ENCODE measurements at places on chromosomes 1 and 21.

- DNase-seq: peak; percentile 68
Observed at GRCh38 chr1:227318853-227319607, 738 bp upstream of the CDC42BPA start.

- DNase-seq: peak; percentile 64
Observed at GRCh38 chr1:53172426-53173128, 24.0 kb upstream of the CPT2 start.

- no peak for DNase-seq
Observed at GRCh38 chr21:37257967-37258877, 8.9 kb downstream of the VPS26C start.

DNA sequence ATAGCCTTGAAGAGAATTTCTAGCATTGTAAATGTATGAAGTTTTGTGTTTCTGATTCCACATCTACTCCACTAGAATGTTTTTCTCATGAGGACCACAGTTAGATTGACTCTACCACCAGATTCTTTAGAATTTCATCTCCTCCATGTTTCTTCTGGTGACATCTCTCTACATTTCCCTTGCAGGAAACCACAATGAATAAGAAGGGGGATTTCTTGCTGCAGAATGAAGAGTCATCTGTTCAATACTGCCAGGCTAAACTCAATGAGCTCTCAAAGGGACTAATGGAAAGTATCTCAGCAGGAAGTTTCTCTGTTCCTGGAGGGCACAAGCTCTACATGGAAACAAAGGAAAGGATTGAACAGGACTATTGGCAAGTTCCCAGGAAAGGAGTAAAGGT, 18.6 kb downstream of the GBP6 start:
- peak; percentile 89 for DNase-seq

- DNase-seq: peak; percentile 54
Observed at GRCh38 chr1:158002022-158002630, 8.7 kb downstream of the KIRREL1 start.

DNA sequence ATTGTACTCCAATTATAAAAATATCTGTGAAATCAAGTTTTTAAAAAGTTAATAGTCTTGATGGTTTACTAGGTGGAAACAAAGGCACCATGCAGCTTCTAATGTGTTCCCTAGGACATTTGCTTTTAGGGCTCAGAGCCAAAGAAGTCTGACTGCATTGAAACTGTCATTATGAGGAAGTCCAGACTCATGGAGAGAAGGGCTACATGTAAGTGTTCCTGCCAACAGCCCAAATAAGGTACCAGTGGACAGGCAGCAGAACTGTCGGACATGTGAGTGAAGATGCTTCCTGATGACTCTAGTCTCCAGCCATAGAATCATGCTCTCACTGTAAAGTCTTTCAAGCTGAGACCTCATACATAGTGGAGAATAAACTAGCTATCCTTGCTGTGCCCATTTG, 287.6 kb downstream of the AKT3 start:
- DNase-seq: no peak

DNA sequence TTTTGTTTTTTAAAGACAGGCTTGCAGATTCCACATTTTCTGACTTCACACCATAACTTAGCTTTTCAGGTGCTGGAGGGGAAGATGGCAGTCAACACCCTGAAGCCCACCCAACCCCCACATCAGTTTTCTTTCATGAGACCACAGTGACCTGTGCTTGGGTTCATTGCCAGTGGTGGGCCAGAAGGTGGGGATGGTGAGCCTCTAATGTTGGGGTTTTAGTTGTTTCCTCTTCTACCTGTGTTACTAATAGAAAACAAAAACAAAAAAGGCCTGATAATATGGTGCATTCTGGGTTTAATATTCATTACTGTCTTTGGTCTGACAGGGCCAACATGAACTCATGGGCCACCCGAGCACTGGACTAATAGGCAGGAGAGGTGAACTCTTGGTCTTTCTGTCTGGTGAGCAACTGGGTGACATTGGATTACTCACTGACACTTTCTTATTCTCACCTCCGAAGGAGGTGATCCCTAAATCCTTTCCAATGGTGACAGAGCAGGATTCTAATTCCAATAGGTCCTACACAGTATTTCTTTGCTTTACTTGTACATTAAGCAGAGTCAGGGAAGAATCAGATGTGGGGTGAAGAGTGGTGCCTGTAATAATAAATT, 132.8 kb downstream of the CLIC6 start:
- peak; percentile 38 for DNase-seq

- DNase-seq: no peak
Observed at GRCh38 chr1:39632323-39632681, 7.1 kb downstream of the HEYL start.

DNA sequence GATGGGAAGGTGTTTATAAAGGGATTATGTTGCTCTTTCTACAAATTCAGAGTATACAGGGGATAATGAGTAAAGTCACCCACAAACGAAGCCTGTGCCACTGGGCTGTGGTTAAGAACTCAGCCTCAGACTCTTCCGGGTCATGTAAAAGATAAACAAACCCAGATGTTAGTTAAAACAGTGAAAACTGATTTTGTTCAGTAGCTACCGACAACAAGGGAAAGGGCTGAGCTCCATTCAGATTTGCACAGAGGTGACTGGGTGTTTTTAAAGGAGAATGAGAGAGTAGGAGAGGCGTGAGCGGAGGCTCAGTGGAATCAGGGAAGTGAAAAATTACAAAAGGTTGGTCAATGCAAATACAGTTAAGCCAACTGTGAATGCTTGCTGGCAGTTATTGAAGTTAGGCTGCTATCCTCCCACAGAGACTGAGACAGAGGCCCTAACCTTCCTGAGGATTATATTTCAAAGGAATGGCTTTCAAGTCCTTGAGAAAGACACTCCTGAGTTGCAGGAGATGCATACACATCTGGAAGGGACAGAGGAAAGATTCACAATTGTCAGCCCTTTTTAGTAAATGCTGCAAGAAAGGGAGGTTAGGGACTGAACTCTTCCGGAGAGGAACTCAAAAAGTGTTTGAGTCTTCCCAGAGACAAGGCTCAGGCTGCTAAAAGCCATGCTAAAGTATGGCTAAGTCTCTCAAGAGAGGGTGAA, 29.9 kb upstream of the SAMD13 start:
- no peak for DNase-seq

- no peak for DNase-seq
Observed at GRCh38 chr1:204419064-204419403, 7.4 kb upstream of the PPP1R15B start.

- no peak for DNase-seq
Observed at GRCh38 chr1:27350663-27351540, 9.1 kb downstream of the SYTL1 start.

- DNase-seq: peak; percentile 42
Observed at GRCh38 chr1:246155923-246156322, 351.2 kb downstream of the SMYD3 start.

GRCh38 chr1:30184393-30185141, 538.8 kb downstream of the MATN1 start:
- no peak for DNase-seq

- peak; percentile 16 for DNase-seq
Observed at GRCh38 chr1:183588827-183589226, 1.4 kb downstream of the NCF2 start.

GRCh38 chr1:59592924-59593323, 221.8 kb upstream of the HOOK1 start:
- no peak for DNase-seq

DNA sequence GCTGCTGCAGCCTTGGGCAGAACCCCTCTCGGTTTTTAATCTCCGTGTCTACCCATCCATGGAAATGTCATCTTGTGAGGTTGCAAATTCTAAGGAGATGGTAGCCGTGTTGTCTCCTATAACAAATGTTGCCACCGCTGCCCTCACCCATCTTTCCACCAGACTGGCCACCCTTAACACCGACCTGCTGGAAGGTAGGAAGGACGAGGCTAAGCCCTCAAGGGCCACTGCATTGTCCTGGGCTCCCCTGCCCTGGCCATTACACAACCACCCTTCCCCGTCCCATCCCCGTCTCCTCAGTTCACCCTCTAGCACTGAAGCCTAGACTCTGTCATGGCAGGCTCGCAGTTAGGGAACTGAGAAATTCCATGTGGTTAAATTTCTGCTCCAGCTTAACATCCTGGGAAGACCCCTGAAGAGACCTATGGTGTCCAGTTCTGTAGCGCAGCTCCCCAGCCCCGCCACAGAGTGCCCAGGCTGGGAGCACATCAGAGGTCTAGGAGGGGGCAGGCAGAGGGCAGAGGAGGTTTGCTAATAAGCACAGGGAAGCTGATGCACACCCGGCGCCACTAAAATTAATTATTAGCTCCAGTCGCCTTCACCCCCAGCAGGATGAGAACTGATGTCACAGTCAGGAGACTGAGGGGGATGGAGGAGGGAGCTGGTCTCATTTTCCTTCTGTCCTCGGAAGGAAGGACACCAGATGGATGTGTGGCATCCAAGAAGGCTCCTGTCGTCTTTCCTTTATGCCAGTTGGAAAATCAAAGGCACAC, 38.3 kb downstream of the STUM start:
- no peak for DNase-seq

DNA sequence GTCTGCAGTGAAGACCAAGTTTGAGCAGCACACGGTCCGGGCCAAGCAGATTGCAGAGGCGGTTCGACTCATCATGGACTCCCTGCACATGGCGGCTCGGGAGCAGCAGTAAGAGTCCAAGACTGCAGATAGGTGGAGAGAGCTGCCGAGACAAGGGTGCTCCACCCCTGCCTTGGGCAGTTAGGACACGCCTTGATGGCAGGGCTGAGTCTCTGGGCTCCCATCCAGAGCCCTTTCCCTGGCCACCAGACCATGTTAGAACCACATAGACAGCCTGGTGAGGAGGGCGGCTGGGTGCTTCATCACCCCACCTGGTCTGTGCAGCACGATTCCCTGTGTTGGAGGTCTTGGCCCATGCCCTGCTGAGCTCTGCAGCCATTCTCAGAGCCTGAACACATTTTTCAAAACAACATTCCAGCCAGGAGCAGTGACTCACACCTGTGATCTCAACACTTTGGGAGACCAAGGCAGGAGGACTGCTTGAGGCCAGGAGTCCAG, 17.3 kb upstream of the MIIP start:
- no peak for DNase-seq

DNA sequence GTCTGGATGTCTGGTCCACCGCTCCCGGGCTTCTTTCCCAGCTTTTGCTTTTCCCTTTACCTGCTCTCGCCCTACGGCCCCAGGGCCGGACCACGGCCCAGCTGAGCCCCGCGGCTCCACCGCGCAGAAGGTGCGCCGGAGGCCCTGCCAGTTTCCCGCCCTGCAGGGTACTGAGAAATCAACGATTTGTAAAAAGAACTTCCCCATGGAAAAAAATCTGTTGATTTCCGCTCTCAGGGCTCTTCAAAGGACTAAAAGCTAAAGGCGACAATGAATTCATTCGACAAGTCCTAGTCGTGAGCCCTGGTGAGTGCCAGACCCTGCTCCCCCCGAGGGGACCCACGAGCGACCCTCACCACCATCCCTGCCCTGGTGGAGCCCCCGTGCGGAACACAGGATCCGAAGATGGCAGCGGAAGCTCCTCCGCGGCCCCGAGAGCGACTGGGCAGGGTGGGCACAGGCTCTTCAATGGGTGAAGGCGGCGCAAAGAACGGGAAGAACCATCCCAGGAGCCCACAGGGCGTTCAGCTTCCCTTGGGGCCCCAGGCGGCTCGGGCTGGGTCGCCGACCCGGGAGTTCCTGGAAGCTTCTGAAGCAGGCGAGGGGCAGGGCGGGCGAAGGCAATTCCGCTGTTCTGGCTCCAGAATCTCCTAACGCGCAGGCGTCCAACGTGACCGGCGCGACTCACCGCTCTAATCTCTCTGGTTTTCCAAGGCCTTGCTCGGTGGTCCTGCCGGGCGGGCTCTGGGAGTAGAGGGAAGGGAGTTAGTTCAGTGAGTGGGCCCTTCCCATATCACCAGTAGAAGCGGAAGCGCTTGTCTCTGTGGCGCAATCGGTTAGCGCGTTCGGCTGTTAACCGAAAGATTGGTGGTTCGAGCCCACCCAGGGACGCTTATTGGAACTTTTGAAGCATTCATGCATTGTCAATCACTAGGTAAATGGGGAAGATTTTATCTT, 6.6 kb upstream of the RNU1-2 start:
- DNase-seq: peak; percentile 91

GRCh38 chr1:18484721-18485120, 4.0 kb downstream of the KLHDC7A start:
- no peak for DNase-seq

DNA sequence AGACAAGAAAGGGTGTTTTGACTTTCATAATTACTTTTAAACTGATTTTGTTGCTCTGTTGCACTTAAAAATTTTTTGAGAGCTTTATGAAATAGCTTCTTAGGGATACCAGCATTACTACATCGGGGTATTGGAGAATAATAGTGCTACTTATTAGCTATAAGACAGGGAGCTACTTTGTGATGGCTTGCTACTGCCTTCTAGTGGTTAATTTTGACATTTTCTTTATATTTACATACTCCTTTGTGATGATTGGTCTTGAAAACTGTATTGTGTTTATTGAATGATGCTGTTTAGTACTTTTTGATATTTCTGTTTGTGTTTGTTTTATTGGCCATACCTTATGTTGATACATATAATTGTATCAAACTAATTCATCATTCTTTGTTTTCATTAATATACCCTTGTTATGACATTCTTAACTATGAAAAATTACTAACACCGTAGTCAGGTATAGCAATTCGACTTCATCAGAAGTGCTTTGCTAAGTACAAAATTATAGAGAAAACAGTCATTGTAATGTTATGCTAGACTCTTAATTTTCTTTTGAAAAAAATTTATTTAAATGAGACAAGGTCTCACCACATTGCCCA, 85.5 kb downstream of the CLIC4 start:
- peak; percentile 78 for DNase-seq

DNA sequence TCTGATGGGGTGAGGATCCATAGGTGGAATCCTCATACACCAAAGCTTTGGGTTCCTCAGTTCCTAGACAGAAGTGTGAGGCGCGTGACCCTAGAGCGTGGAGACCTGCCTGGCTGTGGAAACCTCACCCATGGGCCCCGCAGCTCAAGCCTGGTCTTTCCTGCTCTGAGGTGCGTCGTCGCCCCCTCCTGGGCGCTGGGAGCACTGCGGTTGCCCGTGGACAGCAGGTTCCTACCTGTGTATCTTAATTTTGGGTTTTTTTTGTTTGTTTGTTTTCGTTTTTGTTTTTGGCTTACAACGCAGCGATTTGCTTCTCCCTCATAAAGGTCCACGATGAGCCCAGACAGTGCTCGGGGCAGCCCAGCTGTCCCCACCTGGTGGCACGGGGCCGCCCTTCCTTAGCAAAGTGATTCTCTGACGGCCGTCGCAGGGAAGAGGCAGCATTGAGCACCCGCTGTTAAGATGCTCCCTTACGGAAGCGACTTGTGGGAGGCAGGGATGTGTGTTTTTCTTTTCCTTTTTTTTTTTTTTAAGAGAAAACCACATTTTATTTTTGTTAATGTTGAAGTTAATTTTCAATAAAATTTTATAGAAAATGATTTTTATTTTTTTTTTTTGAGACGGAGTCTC, 36.5 kb upstream of the TRAPPC10 start:
- DNase-seq: peak; percentile 60

GRCh38 chr1:118104951-118105350, 80.1 kb downstream of the SPAG17 start:
- no peak for DNase-seq

GRCh38 chr1:229370601-229371021, 27.8 kb upstream of the CCSAP start:
- DNase-seq: no peak

- no peak for DNase-seq
Observed at GRCh38 chr1:3463891-3464648, 9.6 kb downstream of the ARHGEF16 start.
